ENCODE measurements at places on chromosomes 7 and 10.

DNA sequence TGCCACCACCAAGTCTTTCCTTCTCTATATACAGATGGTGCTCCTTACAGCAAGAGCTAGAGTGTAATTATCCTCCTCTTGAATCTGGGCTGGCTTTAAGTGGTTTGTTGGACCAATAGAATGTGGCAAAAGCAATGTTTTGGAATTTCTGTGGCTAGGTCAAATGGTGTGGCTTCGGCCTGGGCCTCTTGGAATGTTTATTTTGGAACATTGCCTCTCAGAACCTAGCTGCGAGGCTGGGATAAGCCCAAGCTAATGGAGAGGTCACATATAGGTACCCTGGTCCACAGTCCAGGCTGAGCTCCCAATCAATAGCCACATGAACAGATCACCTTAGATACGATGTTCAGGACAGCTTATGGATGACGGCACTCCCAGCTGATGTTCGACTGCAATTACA, 556.7 kb downstream of the TYW1 start:
- no peak for DNase-seq

- DNase-seq: no peak
These were observed 638.7 kb downstream of the PARD3 start for GRCh38 chr10:34176351-34176750.

DNA sequence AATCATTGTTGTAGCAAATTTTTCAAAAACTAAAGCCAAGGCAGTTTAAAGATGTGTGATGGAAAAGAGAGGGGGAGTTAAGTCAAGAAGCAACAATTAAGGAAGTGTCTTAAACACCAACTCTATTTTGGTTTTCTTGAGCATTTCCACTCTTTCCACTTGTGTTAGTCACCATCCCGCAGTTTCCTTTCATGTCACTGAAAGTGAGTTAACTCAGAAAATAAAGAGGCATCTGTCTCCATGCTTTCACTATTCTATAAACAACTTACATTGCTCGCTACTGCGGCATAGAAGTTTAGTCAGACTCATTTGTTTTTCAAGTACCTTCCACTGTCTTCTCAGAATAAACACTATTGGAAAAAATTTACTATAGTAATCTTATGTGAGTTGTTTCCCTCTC, 284.9 kb upstream of the SEMA3D start:
- DNase-seq: no peak

DNA sequence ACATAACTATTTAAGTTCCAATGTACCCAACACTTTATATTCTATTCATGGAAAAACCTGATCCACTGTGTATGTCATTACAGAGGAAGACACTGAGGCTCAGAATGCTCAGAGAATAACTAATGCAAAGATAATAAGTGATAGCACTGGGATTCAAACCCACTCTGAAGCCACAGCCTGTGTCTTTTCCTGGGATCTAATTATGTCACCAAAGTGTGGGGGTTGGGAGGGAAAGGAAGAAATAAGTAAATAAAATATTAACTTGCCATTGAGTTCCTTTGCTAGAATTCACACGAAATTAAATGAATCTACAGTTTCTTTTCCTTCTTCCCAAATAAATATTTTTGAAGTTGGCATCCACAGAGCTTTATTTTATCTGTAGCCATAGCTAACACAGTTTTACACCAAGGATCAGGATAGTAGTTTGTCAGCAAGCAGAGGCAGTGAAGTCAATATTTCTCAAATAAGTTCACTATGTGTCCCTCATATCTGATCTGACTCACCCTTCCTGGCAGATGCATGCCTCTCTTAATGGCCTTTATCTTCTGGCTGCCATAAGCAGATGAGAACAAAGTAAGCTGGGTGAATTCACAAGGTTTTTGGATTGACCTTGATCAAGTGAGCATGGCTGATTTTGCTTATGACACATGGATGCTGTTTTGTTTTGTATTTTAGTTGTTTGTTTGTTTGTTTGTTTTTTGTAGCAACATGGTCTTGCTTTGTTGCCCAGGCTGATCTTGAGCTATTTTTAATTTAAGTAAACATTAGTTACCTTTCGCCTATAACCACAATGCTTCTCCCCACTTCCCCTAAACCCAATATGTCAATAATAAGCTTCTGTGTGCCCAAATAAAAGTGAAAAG, 6.3 kb downstream of the RAPGEF5 start:
- no peak for DNase-seq

- no peak for DNase-seq
These were observed 184.7 kb downstream of the MAD1L1 start for GRCh38 chr7:2048006-2048405.
